ENCODE measurements at places on chromosomes 2 and 18.

- DNase-seq = peak; percentile 64
These were observed 73.9 kb downstream of the NEDD4L start for GRCh38 chr18:58117786-58118403.

DNA sequence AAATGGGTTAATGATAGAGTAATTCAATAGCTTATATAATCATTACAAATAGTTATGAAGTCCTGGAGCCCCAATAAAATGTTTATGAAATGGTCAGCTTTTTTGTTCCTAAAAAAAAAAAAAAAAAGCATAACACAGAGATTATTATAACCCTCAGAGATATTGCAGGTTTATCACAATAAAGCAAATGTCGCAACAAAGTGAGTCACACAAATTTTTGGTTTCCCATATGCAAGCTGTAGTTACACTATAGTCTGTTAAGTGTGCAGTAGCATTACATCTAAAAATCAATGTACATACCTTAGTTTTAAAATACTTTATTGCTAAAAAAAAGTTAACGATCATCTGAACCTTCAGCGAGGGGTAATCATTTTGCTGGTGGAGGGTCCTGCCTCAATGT is 20.0 kb downstream of the WDFY1 start:
- DNase-seq = no peak

DNA sequence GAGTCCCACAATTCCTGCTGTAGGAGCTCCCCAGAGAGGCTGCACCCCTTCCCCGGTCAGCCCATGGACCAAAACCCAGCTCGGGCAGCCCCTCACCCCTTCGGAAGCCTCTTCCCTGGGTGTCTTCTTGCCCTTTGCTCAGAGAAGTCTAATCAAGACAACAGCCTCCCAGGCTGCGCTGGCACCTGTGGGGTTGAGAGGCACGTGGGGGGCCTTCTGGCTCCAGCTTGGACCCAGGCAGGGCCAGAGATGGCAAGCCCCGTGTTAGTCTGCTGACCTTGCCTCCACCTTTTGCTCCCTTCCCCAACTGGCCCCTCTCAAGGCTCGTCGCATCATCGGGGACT is 10.4 kb downstream of the SLC4A3 start:
- DNase-seq = no peak

DNA sequence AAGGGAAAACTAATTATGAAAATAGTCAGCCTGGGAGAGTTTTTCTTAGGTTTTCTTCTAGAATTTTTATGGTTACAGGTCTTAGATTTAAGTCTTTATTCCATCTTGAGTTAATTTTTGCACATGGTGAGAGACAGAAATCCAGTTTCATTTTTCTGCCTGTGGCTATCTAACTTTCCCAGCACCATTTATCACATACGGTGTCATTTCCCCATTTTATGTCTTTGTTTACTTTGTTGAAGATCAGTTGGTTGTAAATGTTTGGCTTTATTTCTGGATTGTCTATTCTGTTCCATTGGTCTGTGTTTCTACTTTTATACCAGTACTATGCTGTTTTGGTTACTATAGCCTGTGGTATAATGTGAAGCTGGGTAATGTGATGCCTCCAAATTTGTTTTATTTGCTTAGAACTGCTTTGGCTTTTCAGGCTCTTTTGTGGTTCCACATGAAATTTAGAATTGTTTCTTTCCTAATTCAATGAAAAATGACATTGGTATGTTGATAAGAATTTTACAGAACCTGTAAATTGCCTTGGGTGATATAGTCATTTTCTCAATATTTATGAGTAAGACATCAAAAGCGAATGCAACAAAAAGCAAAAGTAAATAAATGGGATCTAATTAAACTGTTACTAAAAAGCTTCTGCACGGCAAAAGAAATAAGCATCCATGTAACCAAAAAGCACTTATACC is 146.1 kb upstream of the NOL4 start:
- DNase-seq = no peak

DNA sequence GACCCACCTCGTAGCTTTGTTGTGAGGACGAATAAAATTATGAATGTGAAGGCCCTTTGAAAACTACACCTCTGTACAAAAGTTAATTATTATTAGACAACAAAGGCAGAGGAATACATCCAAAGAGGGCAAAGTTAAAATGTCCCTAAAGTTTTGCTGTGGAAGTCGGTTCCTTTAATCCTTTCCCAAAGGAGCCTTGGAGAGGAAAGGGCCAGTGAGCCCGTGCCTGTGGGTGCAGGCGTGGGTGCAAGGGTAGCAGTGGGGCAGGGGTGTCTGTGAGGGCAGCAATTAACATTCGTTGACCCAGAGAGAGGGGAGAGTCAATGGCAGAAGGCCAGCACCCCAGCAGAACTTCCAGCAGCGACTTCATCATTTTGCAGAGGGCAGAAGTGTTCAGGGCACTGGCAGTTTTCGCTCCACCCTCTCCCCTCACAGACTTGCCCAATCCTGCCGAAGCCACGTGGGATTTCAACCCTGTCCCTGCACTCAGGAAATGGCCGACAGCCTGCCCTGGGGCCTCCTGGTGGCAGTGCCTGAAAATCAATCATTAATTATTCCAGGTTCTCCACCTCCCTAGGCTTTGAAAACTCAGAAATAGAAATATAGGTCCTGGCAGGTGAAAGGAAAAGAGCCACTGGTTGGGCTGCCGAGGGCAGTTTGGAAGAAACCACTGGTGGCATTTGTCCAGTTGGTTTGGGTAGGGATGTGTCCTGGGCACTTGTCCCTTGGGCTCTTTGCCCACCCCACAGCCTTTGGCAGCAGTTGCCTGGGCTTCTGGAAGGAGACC is 4.2 kb upstream of the PAX8 start:
- DNase-seq = peak; percentile 61

GRCh38 chr2:183605440-183605839 is 481.2 kb downstream of the NUP35 start:
- no peak for DNase-seq

- no peak for DNase-seq
These were observed 708.4 kb downstream of the RNF144A start for GRCh38 chr2:7625392-7626138.

DNA sequence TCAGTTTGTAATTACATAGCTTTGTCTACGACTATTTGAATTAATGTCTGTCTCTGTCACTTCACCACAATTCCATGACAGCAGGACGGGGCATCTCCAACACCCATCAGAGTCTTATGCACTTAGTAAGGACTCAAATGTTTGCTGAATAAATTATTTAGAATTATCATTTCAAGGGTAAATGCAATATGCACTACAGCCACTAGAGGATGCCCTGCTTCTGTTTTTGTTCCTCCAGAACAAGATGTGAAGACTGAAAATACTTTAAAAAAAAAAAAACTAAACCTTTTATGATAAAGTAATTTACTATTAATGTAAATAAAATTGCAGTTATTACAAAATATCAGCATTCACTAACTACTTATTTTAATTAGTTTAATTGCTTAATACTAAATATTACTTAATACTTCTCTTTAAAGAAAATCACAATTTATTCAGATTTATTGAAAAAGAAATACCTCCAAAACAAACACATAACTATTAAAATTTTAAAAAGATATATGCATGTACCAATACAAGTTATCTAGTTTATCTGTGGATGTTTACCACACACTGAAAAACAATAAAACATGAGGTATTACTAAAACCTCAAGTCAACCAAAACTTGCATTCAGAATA is 3.2 kb downstream of the PIGN start:
- DNase-seq = peak; percentile 14

- no peak for DNase-seq
These were observed 140.6 kb upstream of the DNMT3A start for GRCh38 chr2:25482341-25482740.

GRCh38 chr18:54871231-54871630 is 43.0 kb downstream of the RAB27B start:
- DNase-seq = no peak

GRCh38 chr18:50805732-50806131 is 14.1 kb downstream of the MRO start:
- no peak for DNase-seq

- DNase-seq = no peak
These were observed 274.0 kb downstream of the DLGAP1 start for GRCh38 chr18:4181086-4181485.

- no peak for DNase-seq
These were observed 6.4 kb downstream of the ITSN2 start for GRCh38 chr2:24353973-24354372.

- DNase-seq = no peak
These were observed 6.3 kb downstream of the NRP2 start for GRCh38 chr2:205688417-205689200.

- no peak for DNase-seq
These were observed 23.0 kb downstream of the EPHA4 start for GRCh38 chr2:221549143-221549542.

- no peak for DNase-seq
These were observed 513.8 kb downstream of the RNF144A start for GRCh38 chr2:7430869-7431641.

- no peak for DNase-seq
These were observed 31.4 kb downstream of the INO80C start for GRCh38 chr18:35466334-35466733.

DNA sequence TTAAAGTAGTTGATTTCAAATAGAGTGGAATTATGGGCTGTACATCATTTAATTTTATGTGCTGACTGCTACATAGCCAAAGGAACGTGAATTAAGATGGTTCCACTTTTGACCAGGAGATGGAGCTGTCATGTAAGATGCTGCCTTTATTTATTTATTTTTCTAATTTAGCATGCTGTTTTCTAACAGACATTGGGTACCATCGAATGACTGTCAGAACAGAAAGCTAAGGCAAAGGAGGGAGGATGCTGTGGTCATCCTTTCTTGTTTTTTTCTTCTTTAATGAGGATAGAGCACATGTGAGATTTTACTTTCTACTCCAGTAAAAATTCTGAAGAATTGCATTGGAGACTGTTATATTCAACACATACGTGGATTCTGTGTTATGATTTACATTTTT is at the start of gene SCN2A:
SCN2A (plus strand) TSS at position 185 of the 400 bp plus-strand sequence. CDS start 56,410 bp downstream, outside the sequence.
- peak; percentile 6 for DNase-seq

GRCh38 chr2:236919209-236919608 is 166.5 kb upstream of the COPS8 start:
- DNase-seq = no peak

DNA sequence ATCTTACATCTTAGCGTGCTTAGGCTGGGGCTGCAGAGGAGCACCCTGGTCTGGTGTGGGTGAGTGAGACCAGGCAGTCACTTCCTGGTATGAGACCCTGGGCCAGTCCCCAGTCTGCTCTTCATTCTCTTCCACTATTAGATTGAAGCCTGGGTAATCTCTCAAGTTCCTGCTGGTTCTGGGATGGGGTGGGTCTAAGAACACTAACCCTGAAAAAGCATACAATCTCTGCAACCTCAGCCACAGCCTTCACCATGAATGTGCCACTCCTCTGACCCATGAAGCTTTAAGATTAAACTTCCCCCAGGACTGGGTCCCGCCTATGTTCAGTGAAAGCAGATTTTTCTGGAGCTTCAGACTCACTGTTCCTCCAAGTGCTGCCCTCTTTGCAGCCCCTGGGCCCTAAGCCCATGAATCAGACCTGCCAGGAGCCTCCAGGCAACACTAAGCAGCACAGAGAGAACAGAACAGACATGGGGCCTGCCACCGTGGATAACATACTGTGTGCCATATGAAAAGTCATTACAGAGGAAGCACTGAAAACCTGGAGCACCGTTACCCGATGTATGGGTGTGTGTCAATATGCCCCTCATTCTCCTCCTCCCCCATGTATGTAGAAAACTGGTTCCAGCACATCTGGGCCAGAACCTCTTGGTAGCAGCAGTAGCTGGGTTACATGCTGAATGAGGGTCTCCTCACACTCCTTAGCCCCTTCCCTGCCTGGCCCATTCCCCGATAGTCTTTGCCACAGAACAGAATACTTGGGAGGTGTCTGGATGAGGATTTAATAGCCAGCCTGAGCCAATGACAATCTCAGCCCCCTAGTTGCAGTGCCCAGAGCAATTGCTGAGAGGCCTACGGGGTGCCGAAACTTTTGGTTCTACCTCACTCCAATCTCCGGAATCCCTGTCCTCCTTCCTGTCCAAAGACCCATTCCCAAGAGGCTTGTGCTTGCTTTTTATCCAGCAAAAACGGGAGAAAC is 2.7 kb upstream of the SIX2 start:
- DNase-seq = no peak

GRCh38 chr2:25331686-25332365 is 9.9 kb downstream of the DNMT3A start:
- DNase-seq = no peak

DNA sequence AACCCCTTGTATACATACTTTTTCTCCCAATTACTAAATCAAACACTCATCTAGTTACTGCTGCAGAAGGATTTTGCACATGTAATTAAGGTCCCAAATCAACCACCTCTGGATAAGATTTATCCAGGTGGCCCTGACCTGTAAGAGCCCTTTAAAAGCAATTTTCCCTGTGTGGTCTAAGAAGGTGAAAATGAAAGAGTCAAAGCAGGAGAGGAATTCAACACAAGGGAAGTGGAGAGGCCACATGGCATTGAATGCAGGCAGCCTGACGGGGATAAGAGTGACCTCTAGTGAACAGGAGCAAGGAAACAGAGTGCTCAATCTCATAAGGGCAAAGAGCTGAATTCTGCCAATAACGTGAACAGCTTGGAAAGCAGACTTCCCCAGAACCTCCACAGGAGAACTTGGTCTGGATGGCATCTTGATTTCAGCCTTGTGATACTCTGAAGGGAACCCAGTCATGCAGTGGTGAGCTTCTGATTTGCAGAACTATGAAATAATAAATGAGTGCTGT is 27.2 kb downstream of the PPP3R1 start:
- peak; percentile 14 for DNase-seq

DNA sequence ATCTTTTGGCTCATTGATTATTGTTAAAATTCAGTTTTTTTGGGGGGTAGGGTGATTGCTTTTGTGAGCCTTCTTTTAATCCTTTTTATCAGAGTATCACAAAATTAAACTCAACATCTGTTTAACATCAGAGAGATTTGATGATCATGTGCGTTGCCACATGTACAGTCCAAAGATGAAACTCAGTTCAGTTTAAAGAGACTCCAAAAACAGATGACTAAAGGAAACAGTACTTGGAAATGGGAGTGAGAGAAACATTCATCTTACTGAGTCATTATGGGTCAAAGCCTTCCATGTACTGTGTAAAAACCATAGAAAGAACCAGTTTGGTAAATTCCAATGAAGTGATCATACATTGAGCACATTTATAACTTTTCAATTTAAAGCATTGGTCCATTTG is 53.0 kb downstream of the LYPD6 start:
- no peak for DNase-seq

GRCh38 chr2:95346231-95346737 is 49.1 kb downstream of the KCNIP3 start:
- peak; percentile 94 for DNase-seq

DNA sequence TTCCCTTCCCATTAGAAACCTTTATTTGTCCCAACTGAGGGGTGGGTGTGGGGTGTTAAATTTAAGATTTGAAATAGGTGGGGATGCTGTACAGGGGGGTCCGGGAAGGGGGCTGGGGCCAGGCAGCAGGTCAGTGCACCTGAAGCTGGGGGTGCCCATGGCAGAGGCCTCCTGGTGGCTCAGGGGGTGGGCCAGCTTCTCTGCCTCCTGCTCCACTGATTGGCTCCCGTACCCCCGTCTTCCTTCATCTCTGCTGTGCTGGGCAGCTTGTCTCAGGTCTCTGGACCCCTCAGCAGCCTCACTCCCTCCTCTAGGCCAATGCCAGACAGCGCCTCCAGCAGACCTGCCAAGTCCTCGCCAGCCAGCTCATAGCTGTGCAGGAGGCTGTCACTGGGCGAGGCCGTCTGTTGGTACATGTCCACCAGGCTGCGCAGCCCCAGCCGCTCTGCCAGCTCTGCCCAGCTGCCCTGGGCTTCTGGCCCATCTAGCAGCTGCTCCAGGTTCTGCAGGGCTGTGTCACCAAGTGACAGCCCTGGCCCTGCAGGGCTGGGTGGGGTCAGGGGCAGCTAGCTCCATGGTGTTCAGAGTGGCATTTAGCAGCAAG is 2.0 kb upstream of the ANKRD62 start:
- DNase-seq = no peak

- DNase-seq = no peak
These were observed 165.9 kb upstream of the SPRED2 start for GRCh38 chr2:65598264-65598663.

Measured in urothelium cell line (cell line).